Stimulated activated CD4-positive, alpha-beta T cell treated with anti-CD3 and anti-CD28 coated beads, TNF-alpha, amount 100 ng/mL, for 48 hours (primary cell): ENCODE measurements at places on chromosomes 12 and 14.
A peak's percentile ranks its signal among the peaks of the same experiment; 100 is the strongest.

GRCh38 chr14:75368333-75368732 lies 59.5 kb upstream of the JDP2 start:
- no peak for DNase-seq

DNA sequence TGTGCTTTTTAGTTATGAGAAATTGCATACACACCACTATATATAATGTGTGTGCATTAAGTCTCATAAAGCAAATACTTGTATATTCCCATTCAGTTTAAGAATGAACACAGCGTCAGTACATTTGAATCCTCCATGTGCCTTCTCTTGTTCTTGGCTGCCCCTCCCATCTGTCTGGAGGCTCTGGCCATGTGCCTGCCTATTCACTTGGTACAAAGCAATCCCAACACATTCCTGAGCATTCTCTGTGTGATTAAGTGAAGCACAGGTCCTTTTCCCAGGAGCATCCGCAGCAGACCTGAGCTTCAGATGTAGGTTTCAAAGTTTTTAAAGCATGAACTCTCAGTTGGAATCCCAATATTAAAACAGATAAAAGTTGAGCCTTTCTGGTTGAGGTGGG lies 58.7 kb downstream of the POLR3B start:
- no peak for DNase-seq

DNA sequence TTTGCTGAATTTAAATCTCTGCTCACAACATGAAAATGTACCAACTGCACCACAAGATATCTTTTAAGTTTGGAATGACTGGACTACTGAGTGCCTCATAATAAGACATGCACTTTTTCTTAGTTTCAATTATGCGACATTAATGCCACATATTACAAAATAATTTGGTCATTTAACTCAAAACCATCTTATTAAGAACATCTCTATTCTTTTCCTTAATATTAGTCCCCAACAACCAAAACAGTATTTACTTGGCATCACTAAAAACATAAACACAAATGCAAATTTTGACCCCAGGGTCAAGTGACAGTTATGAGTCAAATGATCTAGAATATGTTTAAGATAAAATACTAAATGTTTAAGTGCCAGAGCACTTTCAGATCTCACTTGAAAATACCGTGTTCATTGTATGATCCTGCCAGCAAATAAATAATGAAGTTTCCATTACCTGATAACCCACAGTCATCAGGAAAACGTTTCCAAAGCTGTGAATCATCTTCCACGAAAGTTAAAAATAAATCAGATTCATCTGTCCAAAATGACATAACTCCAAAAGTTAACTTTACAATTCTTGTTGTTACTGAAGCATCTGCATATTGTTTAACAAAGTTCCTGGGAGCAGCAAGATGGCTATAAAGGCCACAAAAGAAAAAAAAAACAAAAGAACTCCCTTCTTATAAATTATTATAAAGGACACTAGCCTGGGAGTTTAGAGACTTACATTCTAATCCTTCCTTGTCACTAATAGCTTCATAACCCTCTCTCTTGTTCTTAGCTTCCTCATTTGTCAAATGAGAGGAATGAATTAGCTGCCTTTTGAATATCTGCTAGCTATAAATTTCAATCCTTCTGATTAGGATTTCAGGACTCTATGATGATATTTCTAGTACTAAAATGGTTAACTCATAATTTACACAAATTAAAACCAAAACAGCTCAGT lies 30.5 kb upstream of the AP4S1 start:
- no peak for DNase-seq

GRCh38 chr14:21807975-21808374 lies 134.4 kb upstream of the OR4E1 start:
- no peak for DNase-seq

- DNase-seq: no peak
These were observed 10.5 kb upstream of the C14orf93 start for GRCh38 chr14:23020143-23021128.

- peak; percentile 16 for DNase-seq
These were observed 18.0 kb downstream of the TNFAIP2 start for GRCh38 chr14:103141117-103141796.

- no peak for DNase-seq
These were observed 14.5 kb downstream of the BCL7A start for GRCh38 chr12:122036153-122036552.

- DNase-seq: no peak
These were observed 126.4 kb downstream of the SCN8A start for GRCh38 chr12:51717326-51717925.

- DNase-seq: no peak
These were observed at the start of gene CCDC60 for GRCh38 chr12:119334430-119335170. CCDC60 (plus strand) TSS chr12:119334729; CDS start chr12:119335177, 448 bp downstream.

DNA sequence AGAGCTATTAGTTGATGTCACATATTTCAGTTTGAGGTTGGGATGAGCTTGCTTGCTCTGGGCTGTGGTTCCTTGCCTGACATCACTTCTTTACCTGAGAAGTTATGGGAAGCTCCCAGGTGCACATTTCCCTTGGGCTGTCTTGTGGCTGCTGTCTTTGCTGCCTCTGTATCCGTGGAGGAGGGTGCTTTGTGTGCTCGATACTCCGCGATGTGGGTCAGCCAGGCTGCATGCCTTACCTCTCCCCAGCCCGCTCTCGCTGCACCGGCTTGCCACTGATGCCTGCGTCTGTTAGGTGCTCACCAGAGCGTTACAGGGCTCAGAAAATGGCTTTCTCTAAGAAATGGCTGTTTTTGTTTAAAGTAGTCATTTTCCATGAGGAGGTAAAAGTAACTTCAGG lies 19.6 kb downstream of the PELI2 start:
- DNase-seq: no peak

- DNase-seq: no peak
These were observed 103.5 kb downstream of the METTL25 start for GRCh38 chr12:82461836-82462235.

DNA sequence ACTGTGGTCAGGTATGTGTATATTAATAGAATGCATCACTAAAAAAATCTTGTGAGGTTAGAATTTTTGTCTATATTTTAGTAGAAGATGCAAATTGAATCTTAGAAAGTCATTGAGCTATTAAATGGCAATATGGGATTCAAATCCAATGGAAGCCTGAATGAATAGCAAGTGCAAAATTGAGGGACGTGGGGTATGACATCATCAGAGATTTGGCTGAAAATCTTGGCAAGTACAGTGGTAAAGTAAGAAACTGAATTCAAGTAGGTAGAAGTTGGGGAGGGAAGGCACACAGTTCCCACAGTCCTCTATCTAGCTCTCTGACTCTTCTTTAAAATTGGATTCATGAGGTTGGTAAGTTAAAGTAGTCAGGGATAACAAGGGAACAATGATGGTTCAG lies 97.4 kb upstream of the SSTR1 start:
- no peak for DNase-seq

DNA sequence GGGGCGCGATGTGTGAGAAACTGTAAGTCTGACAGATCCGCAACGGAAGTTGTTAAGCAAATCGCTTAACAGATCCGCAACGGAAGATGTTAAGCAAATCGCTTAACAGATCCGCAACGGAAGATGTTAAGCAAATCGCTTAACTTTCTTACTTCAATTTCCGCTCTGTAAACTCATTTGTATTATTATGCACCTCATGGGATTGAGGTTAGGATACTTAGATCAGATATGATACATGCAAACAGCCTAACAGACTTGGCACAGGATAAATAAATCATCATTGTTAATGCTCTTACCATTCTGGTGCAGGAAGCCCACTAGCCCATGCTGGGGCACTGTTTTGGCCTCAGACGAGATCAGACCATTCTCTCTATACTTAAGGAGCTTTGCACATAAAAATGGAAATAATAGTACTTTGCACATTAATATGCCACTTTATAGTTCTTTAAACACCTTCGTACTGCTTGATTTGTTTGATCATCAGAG lies 399 bp downstream of the NCAPD2 start:
- DNase-seq: no peak

- no peak for DNase-seq
These were observed 613 bp downstream of the SRSF9 start for GRCh38 chr12:120468821-120469449.

- no peak for DNase-seq
These were observed 217.9 kb upstream of the TMPO start for GRCh38 chr12:98297538-98297937.

DNA sequence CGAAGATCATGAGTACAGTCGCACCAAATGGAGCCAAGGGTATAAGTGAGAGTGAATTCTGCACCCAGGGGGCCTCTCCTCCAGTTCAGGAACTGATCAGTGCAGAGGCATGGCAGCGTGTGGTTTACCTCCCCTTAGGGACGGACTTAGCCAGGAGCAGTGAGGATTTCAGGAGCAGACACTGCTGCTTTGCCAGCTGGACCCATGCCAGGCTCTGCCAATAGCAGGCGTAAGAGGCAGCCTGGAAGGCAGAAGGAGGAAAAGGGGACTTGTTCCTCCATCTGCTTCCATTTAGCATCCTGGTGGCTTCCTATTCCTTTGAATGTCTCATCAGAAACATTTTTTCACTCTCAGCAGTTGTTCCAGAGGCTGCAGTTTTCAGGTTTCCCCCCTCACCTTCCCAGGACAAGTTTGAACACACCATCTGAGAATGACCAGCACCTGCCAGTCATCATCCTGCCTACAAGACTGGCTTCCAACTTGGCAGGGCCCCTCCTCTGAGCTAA lies 137.0 kb upstream of the LMNTD1 start:
- no peak for DNase-seq

- DNase-seq: no peak
These were observed 30.9 kb downstream of the TBC1D15 start for GRCh38 chr12:71870416-71870815.

GRCh38 chr14:68568907-68569897 lies 223.7 kb downstream of the ZFP36L1 start:
- DNase-seq: no peak

- no peak for DNase-seq
These were observed 227.8 kb downstream of the TMEM117 start for GRCh38 chr12:44063671-44064070.

- DNase-seq: no peak
These were observed 304.7 kb upstream of the SYT1 start for GRCh38 chr12:78559886-78560285.

DNA sequence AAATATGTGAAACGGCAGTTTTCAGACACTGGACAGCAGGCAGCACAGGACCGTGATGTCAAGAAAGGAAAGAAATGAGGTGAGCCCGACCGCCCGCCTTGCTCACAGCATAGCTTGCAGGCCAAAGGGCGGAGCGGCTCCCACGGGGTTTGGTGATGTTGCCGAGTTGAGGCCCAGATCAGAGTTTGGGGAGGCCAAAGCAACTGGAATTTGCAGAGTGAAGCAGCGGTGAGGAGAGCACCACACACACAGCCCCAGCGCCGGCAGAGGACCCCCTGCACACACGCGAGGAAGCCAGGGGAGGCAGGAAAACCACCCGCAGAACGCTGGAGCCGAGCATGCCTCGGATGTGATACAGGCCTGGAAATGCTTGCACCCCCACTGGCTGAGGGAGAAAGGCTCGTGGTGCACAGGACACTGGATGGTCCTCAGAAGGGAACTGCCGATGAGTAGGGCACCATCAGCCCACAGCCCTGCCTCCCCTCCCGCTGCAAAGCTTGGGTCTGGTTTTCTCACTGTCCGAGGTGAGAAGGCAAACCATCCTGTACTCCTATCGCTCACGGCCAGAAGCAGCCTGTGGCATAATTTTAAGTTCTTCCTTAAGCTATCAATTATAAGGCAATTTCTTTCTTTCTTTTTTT lies 25.7 kb upstream of the PLD4 start:
- DNase-seq: no peak

DNA sequence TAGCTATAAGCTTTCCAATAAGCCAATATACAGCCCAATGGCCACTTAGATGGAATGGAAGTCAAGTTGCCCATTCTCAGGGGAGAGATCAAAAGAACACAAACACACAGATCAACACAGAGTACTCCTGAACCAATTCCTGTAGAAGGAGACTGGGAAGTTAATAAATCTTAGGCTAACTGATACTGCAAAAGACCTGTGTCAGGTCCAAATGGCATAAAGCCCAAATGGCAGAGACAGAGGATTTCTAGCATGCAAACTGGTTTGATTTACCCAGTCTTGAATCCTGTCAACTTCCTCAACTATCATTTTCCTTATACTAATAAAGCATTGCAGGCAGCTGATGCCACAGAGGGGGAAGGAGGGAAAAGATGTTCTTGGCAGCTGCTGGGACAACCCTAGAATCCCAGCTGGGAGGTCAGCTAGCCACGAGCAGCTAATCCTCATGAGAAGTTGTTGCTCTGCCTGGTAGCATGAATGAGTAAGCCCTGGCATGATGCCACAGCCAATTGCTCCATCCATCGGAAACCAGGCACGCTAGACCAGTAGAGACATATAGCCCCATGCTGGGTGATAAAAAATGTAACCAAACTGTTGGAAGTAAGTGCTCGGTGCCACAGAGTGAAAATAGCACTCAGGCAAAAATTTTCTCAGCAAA lies 26.2 kb downstream of the ANG start:
- no peak for DNase-seq

DNA sequence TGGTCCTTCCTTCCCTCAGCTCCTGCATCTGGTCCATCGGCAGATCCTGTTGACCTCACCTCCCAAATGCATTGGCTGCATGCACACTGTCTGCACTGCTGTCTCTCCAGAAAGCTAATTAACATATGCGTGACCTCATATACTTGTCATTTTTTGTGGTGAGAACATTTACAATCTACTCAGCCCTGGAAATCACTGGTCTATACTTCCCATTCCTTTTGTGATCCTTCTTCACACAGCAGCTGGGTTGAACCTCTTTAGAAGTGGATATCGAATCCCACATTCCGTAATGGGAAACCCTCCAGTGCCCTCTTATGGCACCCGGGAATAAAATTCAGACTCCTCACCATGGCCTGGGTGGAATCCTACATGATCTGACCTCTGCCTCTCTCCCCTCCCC lies 45.0 kb downstream of the SMOC1 start:
- no peak for DNase-seq

DNA sequence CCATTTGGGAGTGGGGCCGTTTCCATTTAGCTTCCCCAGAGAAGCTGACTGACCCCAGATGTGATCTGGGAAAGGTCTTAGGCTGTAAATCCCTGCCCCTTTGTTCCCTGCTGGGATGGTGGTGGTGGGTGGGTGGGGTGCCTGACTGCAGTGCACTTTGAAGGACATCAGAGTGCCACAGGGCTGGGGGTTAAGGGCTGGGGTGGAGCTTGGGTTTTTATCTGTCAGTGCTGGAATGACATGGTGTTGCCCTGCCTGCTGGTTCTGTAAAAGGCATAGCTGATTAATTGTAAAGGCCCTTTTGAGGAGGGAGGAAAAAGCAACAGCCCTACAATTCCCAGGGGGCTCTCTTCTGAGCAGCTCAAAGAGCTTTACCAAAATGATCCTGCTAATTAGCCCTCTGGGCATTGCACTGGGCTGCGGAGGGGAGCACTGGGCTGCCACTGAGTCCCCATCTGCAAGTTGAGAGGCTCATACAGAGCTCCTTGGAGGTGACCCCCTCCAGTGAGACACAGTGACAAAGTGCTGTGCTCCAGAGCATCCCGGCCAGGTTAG lies 21.1 kb downstream of the PLEKHG3 start:
- DNase-seq: no peak

DNA sequence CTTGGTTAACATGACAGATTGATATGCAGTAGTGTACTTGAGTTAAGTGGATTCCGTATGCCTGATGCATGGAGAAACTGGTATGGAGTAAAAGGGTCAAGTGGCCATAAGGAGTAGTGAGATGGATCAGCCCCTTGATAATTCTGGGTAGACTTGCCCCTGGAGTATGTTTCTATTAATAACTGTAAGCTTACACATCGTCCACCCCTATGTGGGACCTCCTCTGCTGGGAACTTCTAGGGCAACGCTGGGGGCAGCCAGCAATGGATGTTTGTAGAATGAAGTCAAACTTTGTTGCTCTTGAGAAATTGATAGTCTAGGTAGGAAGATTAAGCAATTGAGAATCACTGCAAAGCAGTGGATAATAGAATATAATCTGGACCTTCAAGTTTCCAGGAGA lies 3.5 kb downstream of the C12orf75 start:
- DNase-seq: no peak

- DNase-seq: no peak
These were observed 64.9 kb upstream of the STRN3 start for GRCh38 chr14:31090883-31091764.
